ENCODE measurements at places on chromosomes 3 and 15. TPM values are rescaled to one million over a fixed set of nuclear protein-coding genes. Genes with fewer than 3 reads are reported as not detected.

Gene KIF7
- total RNA-seq = 0.22 TPM

Gene ZPLD1
- total RNA-seq = not detected

Gene NR2E3
- not detected for total RNA-seq

Gene CHRD
- total RNA-seq = not detected

Gene IL16
- total RNA-seq = 206 TPM

Gene IVD
- 76.7 TPM for total RNA-seq

Gene SOX14
- not detected for total RNA-seq

Gene CCDC71
- 28.9 TPM for total RNA-seq

Gene APBA2
- not detected for total RNA-seq

Gene LSMEM2
- not detected for total RNA-seq

Gene ADAMTS7
- total RNA-seq = 12.0 TPM

Gene ASTE1
- total RNA-seq = 15.6 TPM

Gene SCN11A
- 0.16 TPM for total RNA-seq
